ENCODE measurements at places on chromosomes 16 and 17.
A peak's percentile ranks its signal among the peaks of the same experiment; 100 is the strongest.

DNA sequence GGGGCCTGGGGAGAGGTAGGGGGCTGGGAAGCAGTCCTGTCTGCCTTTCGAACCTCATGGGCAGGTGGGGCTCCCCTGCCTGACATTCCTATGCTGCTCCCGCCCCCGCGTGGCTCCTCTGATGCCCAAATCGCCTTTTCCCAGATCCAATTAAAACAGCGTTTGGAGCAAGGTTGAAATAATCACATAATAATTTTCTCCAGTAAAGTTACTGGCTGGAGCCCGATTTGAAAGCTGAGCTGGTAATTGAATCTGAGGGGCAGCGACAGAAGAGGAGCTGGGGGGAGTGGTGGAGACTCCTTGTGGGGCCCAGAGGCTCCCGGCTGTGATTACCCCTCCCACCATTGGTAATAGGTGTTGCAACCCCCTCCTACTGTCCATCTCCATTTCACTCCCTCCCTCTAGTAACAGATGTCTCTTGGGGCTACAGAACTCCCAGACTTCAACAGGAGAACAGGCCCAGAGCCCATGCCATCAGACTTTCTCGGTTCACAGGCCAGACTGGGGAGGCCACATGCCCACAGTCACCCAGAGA is 38.9 kb upstream of the C1QL1 start:
- DNase-seq, result no peak

- no peak for DNase-seq
Measured at GRCh38 chr16:53055541-53056391, 975 bp downstream of the CHD9 start.

- no peak for DNase-seq
Measured at GRCh38 chr17:72380120-72380519, 259.3 kb downstream of the SOX9 start.

- peak; percentile 8 for DNase-seq
Measured at GRCh38 chr16:88378836-88379693, 3.7 kb upstream of the ZNF469 start.

DNA sequence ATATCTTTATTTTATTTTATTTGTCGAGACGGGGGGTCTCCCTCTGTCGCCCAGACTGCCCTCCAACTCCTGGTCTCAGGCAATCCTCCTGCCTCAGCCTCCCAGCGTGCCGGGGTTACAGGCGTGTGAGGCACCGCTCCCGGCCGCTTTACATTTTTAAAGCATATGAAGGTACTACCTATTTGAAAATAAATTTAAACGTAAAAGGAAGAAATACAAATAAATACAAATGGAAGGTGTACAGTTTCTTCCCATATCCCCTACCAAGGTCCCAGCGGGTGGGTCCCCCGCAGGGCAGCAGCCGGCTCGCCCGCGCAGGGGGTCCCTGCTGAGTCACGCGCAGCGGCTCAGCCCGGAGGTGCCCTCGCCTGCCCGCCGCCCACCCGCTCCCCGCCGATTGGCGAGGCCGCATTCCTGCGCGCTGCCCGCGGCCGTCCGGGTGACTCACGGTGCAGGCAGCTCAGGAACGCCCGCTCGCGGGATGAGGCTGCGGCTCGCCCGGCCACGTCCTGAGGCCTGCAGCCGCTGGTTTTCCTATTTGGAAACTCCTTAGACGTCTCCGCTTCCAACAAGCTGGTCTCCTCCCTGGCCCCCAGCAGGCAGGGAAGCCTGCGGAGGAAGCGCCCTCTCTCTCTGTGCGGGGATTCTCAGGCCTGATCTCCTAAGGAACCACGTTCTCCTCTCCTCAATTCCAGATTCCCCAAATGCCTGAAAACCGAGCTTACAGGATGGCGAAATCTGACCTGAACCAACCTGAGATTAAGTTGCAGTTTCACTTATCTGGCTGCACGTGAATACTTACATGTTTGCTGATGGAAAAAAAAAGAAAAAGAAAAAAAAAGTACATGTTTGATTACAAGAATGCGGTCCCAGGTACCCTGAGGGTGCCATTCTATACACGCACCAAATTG is 54.8 kb upstream of the MAP3K14 start:
- DNase-seq, result peak; percentile 84

GRCh38 chr17:70447588-70447987 is 278.3 kb downstream of the KCNJ2 start:
- no peak for DNase-seq

DNA sequence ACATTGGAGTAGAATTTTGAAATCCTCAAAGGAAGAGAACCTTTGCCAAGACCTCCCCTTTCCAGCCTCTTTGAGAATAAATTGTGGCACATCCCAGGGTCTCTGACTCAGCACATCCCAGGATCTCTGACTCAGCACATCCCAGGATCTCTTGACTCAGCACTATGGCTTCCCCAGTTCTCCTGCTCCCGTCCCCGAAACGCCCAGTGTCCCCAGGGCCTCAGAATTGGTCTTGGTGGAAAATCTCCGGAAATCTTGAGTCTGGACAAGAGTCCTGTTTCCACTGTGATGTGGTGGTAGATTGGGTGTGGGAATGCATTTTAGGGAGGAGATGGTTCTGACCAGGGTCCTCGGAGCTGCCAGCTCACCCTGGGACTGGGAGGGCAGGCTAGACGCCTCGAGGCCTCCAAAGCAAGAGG is 19.2 kb downstream of the PLXDC1 start:
- DNase-seq, result no peak

DNA sequence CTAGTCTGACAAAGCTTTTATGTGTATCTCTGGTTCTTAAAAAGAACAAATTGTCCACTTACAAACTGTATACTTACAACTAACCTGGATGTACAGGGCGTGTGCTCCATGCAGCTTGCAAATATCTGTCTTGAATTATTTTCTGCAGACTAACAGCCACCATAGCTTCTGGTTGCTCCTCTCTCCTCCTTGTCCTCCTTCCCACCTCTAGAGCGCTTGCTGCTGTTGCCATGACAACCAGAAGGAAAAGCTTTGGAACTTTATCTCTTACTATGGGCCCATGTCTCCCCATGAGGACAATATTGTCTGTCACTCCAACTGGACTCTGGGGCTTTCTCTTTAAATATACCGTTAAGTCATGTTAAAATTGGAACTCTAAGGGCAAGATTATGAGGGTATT is 71.5 kb upstream of the DHX40 start:
- no peak for DNase-seq

- DNase-seq, result no peak
Measured at GRCh38 chr16:75485230-75486013, 9.8 kb downstream of the CHST6 start.

- DNase-seq, result no peak
Measured at GRCh38 chr17:33667052-33667509, 374.0 kb upstream of the ASIC2 start.

GRCh38 chr16:12089492-12090150 is 113.1 kb downstream of the SNX29 start:
- DNase-seq, result peak; percentile 37

GRCh38 chr16:66212428-66212827 is 154.1 kb upstream of the CDH5 start:
- DNase-seq, result no peak

DNA sequence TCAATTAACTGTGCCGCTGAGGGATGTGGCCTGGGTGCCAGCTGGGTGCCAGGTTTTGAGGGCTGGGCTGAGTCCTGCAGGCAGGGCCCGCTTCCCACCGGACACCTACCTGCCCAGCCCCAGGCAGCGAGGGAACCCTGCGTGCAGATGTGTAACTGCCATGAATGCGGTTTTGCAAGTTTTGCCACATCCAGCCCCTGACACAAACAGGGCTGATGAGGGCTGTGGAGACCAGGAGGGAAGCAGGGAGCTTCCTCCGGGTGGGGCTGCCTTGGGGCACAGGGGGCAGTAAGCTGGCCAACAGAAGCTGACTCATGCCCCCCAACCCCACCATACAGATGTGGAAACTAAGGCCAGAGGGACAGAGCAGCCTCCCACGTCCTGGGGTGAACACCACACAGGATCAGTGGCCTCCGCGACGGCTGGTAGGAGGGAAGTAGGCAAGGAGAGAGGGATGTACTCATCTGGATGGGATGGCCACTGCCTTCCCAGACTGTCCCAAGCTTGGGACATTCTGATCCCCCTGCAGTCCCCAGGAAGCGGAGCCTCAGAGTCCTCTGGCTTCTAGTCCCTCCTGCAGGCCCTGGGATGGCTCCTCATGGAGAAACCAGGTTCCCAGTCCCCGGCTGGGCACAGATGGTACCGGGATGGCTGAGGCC is 1.6 kb downstream of the UBALD1 start:
- DNase-seq, result no peak

- no peak for DNase-seq
Measured at GRCh38 chr17:13419676-13420075, 182.1 kb downstream of the HS3ST3A1 start.

- no peak for DNase-seq
Measured at GRCh38 chr17:50219939-50220465, 18.6 kb upstream of the COL1A1 start.

GRCh38 chr17:78257810-78258322 is 26.4 kb downstream of the TMEM235 start:
- DNase-seq, result peak; percentile 46

GRCh38 chr17:81166033-81166492 is at the start of gene AATK:
AATK (minus strand) TSS chr17:81166221; CDS start chr17:81165992, 229 bp downstream.
- DNase-seq, result no peak

- no peak for DNase-seq
Measured at GRCh38 chr16:85992359-85992758, 93.4 kb downstream of the IRF8 start.

GRCh38 chr16:11147754-11148444 is 108.1 kb downstream of the SOCS1 start:
- no peak for DNase-seq

- no peak for DNase-seq
Measured at GRCh38 chr17:45223539-45224528, 2.1 kb downstream of the FMNL1 start.
